ENCODE measurements at places on chromosomes 3 and 15.

DNA sequence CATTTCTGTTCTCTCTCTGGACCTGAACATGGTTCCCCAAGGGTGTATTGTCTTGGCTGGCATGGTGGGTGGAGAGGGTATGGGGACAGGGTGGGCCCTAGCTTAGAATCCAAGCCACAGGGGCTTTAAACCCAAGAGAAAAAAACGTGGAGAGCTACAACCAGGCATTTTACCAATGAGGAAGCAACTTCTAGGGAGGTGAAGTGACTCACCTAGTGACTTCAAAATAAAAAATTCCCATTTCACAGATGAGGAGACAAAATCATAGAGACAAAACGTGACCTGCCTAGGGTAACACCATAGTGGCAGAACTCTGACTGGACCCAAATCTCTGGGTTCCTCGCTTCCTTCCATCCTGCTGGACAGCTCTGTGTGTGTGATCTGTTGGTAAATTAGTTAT lies 216.8 kb downstream of the RPLP1 start:
- no peak for DNase-seq

GRCh38 chr3:157329551-157329950 lies 107.1 kb upstream of the PTX3 start:
- DNase-seq: no peak

DNA sequence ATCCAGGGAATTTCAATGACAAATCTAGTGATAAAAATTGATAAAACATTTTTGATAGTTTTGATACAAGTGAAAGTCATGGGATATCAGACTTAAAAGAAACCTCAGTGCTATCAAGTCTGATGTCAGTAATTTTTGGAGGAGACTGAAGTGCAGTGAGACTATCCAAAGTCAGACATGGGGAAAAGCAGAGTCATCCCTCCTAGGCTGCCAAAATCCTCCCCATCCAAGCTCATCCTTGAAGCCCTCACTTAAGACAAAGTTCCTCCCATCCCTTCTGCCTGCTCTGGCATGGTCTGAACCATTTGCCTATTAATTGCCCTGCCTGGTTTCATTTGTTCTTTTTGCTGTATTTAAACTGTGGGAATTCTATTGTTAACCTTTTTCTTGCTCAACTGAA lies 456.9 kb upstream of the UBE2E2 start:
- no peak for DNase-seq

DNA sequence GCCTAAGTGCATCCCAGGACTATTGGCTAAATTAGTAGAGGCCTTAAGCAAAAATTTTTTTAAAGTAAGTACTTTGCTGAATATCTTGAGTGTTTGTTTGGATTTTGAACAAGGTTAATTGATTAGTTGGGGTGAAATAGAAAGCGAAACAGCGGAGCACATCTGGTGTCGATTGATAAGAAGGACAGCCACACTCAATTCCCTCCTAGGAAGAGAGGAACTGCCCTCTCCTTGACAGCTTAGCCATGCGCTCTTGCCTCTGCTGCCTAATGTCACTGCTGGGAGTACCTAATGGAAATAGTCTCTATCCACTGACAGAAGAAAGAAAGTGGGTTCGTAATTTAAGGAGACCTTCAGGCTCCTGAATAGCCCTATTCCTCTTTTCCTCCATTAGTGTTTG lies 943.6 kb downstream of the DIPK2A start:
- no peak for DNase-seq

DNA sequence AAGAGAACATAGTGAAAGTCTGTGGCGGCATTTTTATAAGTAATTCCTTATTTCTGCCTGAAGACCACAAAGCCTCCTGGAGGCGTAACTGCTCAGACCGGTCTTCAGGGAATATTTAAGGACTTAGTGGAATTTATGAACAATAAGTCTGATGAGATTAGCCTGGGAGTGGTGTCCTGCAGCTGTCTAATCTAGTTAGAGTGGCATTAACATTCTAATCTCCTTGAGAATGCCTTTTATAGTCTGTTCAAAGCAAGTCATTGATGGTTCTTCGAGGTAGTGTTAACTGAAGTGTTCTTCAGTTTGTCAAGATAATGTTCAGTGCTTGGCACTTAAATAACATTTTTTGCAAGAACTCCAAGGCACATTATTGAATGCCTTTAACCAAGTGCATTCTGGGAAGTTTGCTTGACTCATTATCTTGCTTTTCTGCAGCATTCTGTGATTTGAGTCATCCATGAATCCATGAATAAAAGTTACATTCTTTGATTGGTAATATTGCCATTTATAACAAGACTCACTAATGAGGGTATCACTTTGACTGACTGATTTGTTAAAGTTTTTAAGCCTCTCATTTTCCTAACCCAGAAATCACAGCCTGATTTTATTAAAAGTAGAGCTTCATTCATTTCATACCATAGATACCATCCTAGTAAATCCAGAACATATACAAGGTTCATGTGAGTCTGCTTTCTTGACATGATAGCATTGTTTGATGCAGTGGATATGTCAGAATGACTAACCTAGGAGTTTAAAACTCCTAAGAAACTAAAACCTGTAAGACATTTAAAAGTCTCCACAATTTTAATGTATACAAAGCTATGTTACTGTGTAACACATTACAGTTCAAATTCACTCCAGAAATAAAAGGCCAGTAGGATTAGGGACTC lies 12.5 kb downstream of the RBM5 start:
- DNase-seq: no peak

GRCh38 chr15:29139540-29140459 lies 129.8 kb downstream of the NSMCE3 start:
- peak; percentile 62 for DNase-seq

- no peak for DNase-seq
These were observed 1.8 kb downstream of the SCAMP5 start for GRCh38 chr15:74997141-74997540.

DNA sequence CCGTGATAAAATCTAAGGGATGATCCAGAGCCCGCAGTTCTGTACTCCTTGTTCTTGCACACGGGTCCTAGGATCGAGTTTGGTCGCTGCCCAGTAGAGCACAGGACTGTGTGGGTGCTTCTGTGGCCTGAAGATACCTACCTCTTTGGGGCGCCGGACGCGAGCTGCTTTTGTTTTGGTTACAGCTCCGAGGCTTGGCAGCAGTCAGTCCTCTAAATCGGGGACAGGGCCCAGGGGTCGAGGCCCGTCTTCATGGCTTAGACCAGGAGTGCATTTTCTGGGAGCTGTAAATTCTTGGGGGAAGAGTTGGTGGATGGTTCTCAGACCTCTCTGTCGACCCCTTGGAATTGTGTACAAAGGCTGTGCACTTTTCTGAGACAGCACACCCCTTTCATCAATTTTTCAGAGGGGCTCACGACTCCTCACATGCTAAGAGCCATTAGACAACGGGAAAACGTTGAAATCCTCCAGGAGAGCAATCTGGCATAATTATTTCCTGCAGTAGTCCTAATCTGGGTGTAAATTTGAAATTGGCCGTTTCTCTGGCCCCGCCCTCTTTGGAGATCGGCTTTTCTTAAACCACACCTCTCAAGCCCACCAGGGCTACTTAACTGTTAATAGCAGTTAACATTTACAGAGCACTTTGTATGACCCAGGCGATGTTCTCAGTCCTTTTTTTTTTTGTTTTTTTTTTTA lies 928 bp downstream of the CEP97 start:
- peak; percentile 51 for DNase-seq

DNA sequence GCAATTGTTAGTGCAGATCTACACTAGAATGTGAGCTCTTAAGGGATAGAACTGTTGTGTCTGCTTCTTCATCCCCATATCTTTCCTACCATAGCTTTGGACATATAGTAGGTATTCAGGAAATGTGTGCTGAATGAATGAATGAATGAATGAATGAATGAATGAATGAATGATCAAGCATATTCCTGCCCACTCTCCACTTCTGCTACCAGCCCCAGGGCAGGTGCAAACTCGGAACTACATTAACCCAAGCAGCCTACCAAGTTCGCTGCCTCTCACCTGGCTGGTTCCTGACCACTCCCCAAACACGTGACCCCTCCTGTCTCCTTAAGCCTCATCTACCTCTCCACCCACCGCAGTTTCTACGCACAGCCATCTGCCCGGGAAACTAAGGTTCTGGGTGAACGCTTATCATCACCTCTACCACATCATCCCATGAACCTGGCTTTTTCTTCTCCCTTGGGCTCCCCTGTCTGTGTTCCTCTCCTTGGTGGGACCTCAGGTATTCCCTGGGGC lies 26.8 kb downstream of the PAQR5 start:
- DNase-seq: no peak

DNA sequence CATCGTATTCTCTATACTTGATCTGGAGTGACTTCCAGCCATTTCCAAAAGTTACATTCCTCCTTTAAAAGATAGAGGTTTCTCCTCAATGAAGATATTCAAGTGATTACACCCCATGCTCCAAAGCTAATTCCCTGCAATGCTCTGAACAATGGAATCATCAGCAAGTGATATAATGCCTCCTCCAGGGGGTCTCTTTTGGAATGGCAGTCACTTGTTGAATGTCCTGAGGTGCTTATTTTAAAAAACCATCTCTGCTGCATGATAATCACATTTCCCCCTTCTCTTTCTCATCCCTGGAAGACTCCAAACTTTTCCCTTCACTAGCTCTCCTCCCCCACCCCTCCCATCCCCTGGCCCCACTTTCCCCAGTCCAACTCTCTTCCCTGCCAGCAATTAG lies 2.6 kb downstream of the LHFPL4 start:
- DNase-seq: no peak

- no peak for DNase-seq
These were observed 31.4 kb upstream of the GABRB3 start for GRCh38 chr15:26804063-26804804.

DNA sequence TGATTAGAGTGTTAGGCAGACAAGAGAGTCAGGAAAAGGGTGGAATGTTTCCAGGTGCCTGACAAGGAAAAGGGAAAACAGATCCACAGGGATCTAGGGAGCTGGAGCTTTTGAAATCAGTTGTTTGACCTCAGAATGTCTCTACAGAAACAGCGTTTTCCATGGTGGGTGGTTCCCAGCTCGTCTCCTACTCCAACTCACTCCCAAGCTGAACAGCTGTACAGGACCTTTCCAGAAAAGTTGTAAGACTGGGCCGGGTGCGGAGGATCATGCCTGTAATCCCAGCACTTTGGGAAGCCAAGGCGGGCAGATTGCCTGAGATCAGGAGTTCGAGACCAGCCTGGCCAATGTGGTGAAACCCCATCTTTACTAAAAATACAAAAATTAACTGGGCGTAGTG lies 55.7 kb upstream of the RYK start:
- no peak for DNase-seq

DNA sequence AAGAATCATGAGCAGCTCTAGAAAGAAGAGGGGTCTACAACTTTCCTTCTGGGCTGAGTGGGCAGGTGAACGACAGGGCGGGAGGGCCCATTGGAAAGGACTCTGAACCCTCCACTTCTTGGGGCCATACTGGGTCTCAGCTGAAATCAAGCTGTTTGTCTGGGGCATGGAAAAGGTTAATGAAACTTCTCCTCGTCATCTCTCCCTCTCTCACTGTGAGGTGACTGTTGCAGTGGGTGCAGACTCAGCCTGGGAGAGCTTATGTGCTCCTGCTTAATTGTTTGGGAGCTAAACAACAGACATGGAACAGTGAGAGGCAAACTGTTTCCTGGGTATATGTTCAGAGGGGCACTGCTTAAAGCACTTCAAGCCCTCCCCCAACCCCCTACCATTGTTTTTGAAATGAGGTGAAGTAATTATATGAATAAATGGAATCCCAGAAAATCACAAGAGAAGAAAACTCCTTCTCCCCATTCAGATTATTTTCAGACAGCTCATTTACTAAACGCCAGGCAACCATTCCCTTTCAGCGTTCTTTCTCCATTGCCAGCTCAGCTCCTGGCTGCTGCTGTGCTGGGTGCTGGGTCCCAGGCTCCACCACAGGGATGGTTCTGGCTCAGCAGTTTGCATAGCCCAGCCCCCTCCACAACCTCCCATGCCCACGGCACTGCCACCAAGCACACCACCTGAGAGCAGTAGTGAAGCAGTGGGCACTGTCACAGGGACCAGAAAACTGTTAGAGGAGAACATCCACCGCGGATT lies 444.9 kb upstream of the TBL1XR1 start:
- no peak for DNase-seq

Measured in CD4-positive, alpha-beta T cell treated with Interleukin-17A for 4 hours (primary cell).